ENCODE measurements at places on chromosomes 7 and 10.

GRCh38 chr7:87152897-87153641, 816 bp downstream of the DMTF1 start:
- no peak for DNase-seq

DNA sequence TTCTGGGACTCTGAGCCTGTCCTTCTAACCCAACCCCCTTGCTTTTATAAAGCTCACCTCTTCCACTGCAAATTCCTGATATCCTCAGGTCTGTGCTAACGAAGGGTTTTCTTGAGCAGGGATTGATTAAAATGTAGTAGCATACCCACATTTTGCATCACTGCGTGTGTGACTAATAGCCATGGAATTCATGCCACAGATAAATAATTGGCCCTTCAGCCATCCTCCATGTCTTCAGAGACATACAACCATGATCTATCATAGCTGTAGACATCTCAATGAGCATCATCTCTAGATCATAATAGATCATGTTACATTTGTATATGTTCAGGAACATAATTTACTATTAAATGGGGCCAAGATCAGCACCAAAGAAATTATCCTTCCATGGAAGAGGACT, 990.3 kb downstream of the KCNMA1 start:
- DNase-seq, result no peak

- DNase-seq, result no peak
Measured at GRCh38 chr10:73586583-73586984, 4.6 kb downstream of the USP54 start.

DNA sequence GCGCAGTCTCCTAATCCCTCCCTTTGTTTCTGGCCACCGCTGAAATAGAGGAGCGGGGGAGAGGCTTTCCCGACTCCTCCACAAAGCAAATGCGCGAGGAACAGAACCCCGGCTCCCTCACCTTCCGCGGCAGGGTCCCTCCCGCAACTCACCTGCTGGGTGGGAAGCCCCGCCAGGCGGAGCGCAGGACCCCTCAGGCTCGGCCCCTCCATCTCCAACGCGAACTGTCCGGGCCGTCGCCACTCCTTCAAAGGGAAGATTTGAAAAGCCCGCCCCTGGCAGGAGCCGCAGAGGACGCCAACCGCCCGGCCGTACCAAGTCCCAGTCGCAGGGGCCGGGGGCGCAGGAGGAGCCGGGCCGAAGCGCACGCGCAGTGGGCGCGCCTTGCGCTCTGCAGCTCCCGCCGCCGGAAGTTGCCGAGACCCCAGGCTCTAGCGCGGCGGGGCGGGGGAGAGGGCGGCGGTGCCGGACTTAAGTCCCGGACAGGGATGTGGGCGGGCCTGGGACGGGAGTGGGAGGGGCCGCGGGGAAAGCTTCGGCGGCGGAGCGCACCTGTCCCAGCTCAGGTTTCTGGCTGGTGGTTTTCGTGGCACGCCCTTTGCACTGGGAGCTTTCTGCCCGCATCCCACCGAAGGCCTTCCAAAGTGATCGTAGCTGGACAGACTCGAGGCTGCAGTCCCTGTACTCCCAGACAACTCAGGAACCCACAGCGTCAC, at the start of gene RTKN2:
Gene RTKN2 (minus strand): TSS at position 446 of the 716 bp plus-strand sequence. CDS start 234 bp downstream, at position 212.
- no peak for DNase-seq

GRCh38 chr7:2143450-2143849, 89.3 kb downstream of the MAD1L1 start:
- no peak for DNase-seq

DNA sequence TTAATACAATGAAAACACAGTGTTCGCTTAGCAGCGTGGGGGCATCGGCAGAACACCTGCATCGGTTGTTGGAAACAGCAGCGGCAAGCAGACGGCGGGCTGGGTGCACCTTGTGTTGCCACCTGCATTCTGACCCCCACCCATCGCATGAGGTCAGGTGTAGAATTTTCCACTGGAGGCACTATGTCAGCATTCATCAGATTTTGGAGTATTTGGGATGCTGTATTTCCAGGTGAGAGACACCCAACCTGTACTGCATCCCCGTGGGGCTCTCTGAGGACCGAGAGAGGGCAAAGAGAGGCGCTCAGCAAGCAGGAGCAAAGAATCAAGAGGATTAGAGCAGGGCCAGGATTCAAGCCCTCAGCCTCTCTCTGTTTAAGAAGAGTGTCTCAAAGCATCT, 116.4 kb upstream of the MGMT start:
- DNase-seq, result no peak

GRCh38 chr7:1460821-1461645, 1.8 kb upstream of the MICALL2 start:
- DNase-seq, result no peak

GRCh38 chr10:74081941-74082718, 68.5 kb downstream of the AP3M1 start:
- DNase-seq, result no peak

GRCh38 chr10:47276576-47277351, 23.2 kb upstream of the GDF10 start:
- no peak for DNase-seq

DNA sequence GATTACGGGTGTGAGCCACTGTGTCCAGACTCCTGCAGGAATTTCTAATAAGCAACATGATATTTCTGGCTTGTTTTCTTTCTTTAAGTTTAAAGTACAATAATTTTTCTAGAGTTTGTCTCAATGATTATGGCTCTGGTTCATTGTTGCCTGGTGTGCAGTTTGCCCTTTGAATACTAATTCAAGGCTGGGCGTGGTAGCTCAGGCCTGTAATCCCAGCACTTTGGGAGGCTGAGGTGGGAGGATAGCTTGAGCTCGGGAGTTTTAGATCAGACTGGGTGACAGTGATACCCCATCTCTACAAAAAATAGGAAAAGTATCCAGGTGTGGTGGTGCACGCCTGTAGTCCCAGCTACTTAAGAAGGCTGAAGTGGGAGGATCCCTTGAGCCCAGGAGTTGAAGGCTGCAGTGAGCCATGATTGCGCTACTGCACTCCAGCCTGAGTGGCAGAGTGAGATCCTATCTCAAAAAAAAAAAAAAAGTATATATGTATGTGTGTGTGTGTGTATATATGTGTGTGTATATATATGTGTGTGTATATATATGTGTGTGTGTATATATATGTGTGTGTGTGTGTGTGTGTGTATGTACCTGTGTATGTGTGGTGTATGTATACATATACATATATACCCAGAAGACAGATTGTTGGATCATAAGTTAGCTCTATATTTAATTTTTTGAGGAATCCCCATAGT, 8.2 kb downstream of the ADIRF start:
- no peak for DNase-seq

GRCh38 chr7:140585333-140585732, 55.3 kb downstream of the DENND2A start:
- DNase-seq, result no peak

DNA sequence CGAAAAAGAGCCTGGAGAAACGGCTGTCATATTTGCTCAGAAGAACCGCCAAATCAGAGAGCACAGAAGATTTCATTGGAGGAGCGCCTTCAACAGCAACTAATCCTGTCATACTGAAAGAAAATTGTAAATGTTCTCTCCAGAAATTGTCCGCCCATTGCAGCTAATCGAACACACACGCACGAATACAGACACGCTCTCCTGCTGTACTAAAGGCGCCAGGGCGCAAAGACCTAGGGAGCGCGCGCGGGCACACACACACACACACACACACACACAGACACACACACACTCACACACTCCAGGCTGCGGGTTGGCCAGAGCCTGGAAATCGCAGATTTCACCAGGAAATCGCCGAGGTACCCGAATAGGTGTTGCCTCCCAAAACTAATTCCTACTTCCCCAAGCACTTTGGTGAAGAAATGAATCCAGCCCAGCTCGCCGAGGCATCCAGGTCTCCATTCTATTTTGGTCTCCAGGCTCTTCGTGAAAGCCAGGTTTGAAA, at the start of gene CHRM2:
Gene CHRM2 (plus strand): TSS at position 157 of the 505 bp plus-strand sequence. CDS start 146,214 bp downstream, outside the sequence.
- no peak for DNase-seq

DNA sequence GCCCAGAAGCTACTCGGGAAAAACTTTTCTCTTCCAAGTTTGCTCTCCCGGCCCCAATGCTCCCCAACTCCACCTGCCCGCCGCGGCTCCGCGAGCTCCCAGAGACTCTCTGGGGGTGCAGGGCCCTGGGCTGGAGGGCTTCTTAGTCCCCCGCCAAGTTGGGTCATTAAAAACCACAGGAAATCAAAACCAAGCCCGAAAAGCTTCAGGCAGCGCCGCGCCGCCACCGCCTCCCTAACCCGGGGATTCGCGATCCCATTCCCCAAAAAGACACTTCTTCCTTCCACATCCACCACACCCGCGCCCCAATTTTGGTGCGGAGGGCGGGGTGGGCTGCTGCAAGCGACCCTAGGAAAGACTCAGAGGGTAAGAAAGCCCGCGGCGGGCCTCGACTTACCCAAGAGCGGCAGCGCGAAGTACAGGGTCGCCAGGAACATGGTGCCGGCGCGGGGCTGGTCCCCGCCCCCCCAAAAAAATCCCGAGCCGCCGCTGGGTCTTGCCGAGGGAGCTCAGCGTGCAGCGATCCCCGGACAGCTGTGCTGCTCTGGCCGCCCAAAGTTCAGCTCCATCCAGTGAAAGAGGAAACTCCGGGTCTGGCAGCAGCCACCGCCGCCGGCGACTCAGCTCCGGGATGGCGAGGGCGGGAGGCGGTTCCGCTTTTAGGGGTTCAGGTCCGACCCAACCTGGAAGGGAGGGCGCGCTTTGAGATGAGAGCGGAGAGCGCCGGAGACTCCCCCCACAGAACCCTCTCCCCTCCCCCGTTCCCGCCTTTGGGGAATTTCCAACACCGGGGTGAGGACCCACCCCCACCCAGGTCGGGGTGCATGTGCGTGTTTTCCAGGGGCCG, 1.2 kb downstream of the GFRA1 start:
- DNase-seq, result no peak

DNA sequence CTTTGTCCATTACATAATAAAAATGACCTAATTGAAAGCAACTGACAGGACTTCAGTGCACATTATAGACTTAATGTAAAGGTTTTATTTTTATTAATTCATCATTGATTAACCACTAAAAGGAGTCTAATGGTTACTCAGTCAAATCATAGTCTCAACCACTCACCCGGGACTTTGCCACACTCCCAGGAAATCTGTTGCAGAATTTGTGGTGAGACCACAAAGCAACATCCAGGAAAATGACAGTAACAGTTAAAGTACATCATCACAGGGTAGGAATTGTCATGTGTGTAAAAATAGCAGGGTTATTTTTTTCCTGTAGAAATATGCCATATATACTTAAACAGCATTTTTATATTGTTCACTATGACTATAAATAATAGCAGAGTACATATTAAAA, 6.3 kb upstream of the HGF start:
- no peak for DNase-seq

GRCh38 chr10:77266242-77266641, 371.4 kb downstream of the KCNMA1 start:
- no peak for DNase-seq

DNA sequence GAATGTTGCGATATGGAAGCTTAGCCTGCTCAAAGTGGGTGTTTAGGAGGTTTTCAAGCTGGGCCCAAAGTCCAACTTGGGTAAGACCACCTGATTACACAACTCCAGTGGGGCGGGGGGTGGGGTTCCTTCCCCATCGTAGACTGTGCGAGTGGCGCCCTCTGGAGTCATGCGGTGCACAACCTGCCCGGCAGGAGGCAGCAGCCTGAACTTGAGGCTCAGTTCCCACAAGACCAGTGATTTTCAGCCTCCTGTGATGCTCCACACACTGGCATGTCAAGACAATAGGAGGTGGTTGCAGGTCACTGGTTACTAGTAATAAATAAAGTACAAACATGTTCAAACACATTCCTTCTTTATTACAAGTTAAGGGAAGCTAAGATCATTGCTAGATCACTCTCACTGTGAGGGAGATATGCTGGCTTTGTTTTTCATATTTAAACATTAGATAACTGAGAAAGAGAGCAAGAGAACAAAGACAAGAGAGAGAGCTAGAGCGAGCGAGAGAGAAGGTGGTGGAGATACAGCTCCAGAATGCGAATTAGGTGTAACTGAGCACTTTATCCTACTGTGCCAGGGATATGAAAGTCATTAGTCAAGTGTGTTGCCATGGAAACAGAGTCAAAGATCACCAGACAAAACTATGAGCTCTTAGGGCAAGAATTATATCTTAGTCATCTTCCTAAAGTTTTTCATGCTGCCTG, 97.4 kb upstream of the BMPER start:
- no peak for DNase-seq

- no peak for DNase-seq
Measured at GRCh38 chr7:131767591-131767990, 211.2 kb upstream of the PODXL start.

- DNase-seq, result no peak
Measured at GRCh38 chr10:63132651-63133055, 475 bp upstream of the NRBF2 start.

- no peak for DNase-seq
Measured at GRCh38 chr10:79153745-79154144, 85.0 kb downstream of the ZMIZ1 start.

DNA sequence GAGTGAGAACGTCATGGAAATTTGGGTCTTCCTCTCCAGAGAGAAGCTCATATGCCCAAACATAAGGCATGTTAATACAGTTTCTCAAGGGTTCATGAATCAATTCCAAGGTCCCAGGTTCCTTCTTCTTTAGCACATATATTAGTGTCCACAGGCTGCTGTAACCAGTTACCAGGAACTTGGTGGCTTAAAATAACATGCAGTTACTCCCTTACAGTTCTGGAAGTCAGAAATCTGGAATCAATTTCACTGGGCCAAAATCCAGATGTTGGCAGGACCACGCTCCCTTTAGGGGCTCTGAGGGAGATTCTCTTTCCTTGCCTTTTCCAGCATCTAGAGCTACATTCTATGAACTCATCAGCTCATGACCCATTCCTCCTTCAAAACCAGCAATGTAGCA, 64.8 kb downstream of the MRC1 start:
- no peak for DNase-seq

DNA sequence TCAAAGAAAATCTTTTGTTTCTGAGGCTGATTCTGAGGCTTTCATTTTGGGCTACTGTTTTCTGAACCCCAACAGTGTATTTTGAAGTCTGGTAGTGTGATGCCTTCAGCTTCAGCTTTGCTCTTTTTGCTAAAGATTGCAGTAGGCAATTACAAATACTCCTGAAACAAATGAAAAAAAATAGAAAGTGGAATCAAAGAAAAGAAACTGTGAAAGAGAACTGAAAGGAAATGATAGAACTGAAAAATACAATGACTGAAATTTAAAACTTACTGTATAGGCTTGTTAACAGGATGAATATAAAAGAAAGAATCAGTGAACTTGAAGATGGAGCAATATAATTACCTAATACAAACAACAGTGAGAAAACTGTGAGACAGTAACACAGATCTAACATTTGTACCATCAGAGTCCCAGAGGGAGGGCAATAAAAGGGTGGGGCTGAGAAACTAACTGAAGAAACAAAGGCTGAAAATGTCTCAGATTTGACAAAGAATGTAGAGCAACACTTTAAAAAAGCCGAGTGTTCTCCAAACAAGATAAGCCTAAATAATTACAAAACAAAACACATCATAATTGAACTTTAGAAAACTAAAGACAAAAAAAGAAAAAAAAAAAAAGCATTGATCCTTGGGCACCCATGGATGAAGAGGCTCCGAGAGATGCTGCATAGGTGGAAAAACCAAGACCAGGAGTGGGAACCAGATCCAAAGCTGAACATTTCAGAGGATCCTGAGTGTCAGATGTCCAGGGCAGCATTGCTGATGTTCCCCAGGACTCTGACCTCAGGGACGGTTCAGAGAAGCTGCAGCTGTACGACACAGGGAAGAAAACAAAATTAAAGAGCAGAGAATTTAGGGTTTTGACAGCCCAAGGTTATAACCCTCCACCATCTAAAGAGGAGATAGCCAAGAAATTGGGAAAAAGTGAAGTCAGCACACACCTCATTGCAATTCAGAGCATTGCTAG, 223.2 kb upstream of the IGFBP3 start:
- DNase-seq, result no peak
